ENCODE measurements at places on chromosomes 7 and 10. TPM values are rescaled to one million over a fixed set of nuclear protein-coding genes. Genes with fewer than 3 reads are reported as not detected.

DNA sequence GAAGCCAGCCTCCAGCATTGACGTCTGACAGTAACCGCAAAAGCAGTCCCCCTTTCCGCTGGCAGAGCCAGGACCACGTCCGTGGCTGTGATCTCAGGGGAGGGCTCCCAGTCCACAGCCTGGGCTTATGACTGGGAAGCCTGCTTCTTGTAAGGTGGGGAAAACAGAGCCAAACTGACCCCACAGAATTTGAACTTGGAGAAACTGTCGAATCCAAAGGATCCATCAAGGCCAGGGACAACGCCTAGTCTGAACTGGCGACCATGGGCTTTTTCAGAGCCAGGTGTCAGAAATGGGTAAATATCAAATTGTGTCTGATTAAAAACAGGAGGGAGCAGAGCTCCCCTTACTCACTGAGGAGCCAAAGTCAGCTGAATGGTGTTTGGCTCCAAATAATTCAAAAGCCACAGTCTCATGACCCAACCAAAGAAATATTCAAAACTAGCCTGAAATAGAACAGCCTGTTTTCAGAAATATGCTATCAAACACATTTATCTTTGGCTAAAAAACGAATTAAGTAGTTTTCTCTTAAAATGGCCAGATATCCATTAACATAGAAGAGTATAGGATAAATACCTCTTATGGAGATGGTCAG is 751.4 kb upstream of the GALNT17 start:
- no peak for DNase-seq

GRCh38 chr7:18063149-18063901 is 35.7 kb upstream of the PRPS1L1 start:
- DNase-seq = no peak

- DNase-seq = no peak
These were observed 9.2 kb downstream of the EPHB6 start for GRCh38 chr7:142863891-142864685.

DNA sequence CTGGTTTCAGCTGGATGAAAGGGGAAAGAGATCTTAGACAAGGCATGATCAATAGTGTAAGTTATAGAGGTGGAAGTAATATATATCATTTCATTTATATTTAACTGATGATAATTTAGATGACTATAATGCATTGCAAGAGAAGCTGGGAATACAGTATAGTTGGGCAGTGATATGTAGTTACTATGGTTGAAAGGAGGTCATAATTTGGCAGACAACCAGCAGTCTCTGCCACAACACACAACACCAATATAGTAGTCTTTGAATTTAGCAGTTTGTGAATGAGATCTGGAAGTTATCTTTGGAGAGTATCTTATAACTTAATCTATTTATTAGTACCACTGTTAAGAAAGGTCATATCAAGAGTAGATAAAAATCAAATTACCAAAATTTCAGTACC is 39.9 kb downstream of the TAX1BP1 start:
- no peak for DNase-seq

GRCh38 chr7:101950450-101951119 is 133.2 kb downstream of the CUX1 start:
- DNase-seq = peak; percentile 41

DNA sequence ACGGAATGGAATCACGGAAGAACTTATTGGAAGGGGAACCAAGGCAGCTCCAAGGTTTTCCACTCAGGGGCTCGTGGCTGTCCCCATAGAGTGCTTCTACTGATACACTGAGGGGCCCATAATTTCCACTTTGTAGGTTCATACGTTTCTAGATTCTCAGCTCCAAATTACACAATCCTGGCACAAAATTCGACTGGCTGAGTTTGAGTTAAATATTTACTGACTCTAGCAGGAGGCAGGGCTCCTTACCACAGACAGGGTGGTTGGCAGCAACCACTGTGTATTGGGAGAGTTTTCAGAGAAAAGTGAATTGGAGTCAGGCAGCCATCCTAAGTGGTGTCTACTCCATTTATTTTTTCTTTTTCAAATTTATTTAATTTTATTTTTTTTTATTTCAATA is 55.4 kb upstream of the SEC61G start:
- DNase-seq = no peak

DNA sequence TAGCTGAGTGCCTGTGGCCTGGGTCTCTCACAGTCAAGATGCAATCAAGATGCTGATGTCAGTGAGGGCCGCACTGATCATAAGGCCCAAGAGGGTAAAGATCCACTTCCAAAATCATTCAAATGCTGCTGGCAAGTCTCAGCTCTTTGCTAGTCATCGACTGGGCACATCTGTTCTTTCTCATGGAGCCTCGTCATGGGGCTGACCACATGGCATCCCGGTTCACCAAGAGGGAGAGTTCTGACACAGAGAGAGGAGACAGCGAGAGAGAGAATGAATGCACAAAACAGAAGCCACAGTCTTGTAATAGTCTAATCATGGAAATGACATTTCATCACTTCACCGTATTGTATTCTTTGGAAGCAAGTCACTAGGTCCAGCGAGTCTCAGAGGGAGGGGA is 1067.5 kb upstream of the C7orf33 start:
- DNase-seq = no peak

- DNase-seq = no peak
These were observed 229.5 kb downstream of the PTEN start for GRCh38 chr10:88092973-88093372.

DNA sequence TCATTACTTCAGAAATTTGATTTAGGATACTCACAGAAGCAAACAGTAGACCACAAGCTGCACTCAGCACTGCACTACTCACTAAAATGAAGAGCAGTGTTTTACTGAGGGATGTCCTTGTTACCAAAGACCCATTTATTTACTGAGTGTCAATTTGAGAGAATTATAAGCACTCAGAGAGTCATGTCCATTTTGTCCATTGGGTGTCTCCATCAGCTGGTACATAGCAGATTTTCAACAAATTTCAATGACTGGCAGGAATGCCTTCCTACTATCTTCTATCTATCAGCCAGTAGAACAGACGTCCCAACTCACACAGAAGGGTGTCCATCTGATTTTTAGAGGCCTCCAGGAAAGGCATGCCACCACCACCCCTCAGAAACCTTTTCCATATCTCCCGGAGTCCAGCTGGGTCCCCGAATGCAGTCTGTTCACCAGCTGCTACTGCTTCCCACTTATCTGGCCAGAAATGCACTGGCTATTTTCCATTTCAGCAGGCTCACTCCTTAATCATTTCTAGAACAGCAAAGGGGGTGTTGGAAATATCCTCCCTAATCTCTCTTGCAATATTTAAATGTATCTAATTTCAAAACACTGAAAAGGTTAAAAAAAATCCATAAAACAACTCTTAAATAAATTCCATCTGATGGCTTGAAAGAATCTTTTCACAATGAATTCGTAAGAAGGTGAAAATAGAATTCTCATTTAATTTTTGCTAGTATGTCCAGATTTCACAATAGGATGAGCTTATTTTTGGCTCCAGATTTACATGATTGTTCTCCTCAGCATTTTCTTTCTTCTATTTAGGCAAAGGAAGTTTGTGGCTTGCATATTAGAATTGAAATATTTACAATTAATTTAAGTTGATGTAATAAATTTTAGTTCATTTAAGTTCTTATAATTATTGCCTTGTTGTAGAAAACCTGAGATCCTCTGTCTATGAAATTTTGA is 1164.0 kb upstream of the CELF2 start:
- no peak for DNase-seq

GRCh38 chr10:14407567-14407966 is 76.8 kb upstream of the FRMD4A start:
- DNase-seq = no peak

DNA sequence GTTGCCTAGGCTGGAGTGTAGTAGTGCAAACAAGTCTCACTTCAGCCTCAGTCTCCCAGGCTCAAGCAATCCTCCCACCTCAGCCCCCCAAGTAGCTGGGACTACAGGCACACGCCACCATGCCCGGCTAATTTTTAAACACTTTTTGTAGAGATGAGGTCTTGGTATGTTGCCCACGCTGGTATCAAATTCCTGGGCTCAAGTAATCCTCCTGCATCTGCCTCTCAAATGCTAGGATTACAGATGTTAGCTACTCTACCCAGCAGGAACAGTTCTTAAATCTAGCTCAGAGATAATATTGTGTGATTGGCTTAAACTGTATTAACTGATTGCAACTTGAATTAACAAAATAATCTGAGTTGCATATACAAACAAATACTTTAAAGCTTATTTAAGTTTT is 82.9 kb downstream of the CDK14 start:
- DNase-seq = no peak

- DNase-seq = peak; percentile 75
These were observed 1.3 kb downstream of the CYTH3 start for GRCh38 chr7:6271060-6271658.

DNA sequence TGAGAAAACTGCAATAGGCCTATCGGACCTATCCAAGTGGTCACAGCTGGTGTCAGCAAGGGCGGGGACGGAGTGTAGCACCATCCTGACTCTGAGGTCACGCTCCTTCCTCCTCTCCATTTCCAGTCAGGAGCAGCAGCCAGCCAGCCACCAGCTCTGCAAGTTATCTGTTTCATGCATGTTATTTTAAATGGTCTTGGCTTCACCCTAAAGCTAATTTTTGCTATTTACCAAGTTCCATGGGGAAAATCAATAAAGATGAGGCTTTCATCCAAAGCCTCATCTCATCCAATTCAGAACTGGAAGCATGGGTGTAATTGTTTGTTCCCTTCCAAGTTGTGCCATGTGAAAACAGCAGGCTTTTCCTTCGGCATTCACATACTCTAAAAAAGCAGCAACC is 49.3 kb downstream of the ICA1 start:
- DNase-seq = no peak

GRCh38 chr10:5959581-5960069 is 17.7 kb downstream of the IL15RA start:
- no peak for DNase-seq

DNA sequence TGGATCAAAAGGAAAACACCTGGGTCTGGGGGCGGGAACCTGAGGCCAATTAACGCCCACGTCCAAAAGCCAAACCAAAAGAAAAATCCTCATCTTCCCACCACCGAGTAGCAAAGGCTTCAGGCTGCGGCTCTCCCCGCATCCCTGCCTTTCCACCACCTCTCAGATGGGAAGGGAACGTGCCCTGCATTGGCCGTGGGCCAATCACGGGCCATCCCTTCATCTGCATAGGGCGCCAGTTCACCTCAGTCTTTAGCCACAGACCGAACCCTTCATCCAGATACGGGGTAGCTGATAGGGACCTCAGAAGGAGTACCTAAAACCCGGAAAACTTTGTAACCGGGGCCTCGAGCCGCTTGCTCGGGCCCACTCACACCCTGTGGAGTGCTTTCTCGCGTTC is 626 bp downstream of the PRPF18 start:
- DNase-seq = peak; percentile 17

GRCh38 chr10:100970076-100970913 is 991 bp downstream of the SEMA4G start:
- DNase-seq = no peak

DNA sequence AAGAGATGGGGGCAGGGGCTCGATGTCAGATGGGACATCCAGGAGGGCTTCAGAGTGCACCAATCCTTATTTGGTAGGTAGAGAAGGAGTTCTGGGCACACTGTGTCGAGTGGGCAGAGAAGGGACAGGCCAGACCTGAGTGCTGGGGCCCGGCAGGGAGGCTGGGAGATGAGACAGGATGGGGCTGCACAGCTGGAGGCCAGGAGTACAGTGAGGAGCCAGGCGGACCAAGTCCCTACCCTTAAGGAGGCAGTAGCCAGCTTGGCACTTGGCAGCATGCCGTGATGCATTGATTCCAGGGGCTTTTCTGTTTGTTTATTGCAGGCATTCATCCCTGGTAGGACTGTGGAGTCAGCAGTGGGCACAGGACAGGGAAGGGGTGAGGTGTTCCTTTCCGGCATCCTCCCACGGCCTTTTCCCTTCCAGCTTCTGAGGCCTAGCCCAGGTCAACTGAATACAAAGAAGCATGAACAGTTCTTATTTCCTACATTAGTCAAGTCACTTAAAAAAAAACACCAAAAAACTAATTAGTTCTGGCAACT is 168.8 kb upstream of the CDCA7L start:
- DNase-seq = no peak

DNA sequence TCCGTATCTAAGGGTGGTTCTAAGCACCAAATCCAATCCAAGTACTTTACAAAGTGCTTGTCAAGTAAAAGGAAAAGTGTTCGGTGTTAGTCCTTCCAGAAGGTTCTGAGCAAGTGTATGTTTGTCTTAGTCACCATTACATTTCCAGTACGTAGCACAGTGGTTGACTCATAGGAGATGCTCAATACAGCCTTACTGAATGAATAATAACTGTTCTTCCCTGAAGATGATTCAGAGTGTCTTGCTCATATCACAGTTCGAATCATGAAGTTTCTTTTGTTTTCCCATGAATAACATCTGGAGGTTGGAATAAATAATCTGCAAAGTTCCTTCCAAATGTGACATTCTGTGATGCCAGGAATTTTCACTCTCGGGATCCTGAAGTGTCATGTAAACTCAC is 53.4 kb downstream of the WNT2 start:
- DNase-seq = peak; percentile 91

- peak; percentile 57 for DNase-seq
These were observed 35.7 kb downstream of the ZCCHC24 start for GRCh38 chr10:79409726-79410085.

- no peak for DNase-seq
These were observed 18.5 kb upstream of the C10orf67 start for GRCh38 chr10:23362879-23363792.

- peak; percentile 66 for DNase-seq
These were observed 76.5 kb downstream of the BMPER start for GRCh38 chr7:33981671-33982424.

GRCh38 chr10:116163333-116164131 is 109.5 kb downstream of the GFRA1 start:
- DNase-seq = no peak

GRCh38 chr7:105673367-105674084 is 92.2 kb upstream of the EFCAB10 start:
- DNase-seq = no peak

- DNase-seq = no peak
These were observed 235.2 kb upstream of the ZWINT start for GRCh38 chr10:56596257-56596656.

DNA sequence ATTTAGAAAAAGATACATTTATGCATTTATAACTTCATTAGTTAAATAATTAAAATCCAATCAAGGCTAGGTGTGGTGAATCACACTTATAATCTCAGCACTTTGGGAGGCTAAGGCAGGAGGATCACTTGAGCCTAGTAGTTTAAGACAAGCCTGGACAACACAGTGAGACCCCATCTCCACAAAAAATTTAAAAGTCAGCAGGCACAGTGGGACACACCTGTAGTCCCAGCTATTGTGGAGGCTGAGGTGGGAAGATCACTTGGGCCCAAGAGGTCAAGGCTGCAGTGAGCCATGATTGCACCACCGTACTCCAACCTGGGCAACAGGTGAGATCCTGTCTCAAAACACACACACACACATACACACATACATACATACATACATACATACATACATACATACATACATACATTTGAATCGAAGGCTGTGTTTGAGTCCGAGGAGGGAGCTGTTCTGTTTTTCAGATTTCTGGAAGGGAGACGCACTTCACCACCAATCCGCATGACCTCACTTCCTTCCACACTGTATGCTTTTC is 30.1 kb downstream of the SFMBT2 start:
- no peak for DNase-seq

Gene LLCFC1
- not detected for total RNA-seq

Gene RBP4
- total RNA-seq = not detected

Gene PLAC9
- total RNA-seq = 1.2 TPM

Gene MGMT
- total RNA-seq = 7.5 TPM

Gene IPMK
- 10.7 TPM for total RNA-seq

Gene GPR146
- total RNA-seq = 1.7 TPM

Gene CYP3A5
- 0.24 TPM for total RNA-seq

Gene ATOH7
- total RNA-seq = not detected

Gene EEPD1
- 2.5 TPM for total RNA-seq

Gene HOXA7
- total RNA-seq = 19.7 TPM

Gene SMARCD3
- 13.2 TPM for total RNA-seq

Gene DYNC1I1
- total RNA-seq = 2.5 TPM

Gene KNDC1
- not detected for total RNA-seq

Gene TSPAN13
- 5.5 TPM for total RNA-seq

Gene LDB3
- total RNA-seq = not detected

Measured in RPMI7951 (cell line).